Activated CD8-positive, alpha-beta memory T cell treated with anti-CD3 and anti-CD28 coated beads, Interleukin-2, amount 50 U/mL, for 4 hours (primary cell): ENCODE measurements at places on chromosomes 2 and 18.

DNA sequence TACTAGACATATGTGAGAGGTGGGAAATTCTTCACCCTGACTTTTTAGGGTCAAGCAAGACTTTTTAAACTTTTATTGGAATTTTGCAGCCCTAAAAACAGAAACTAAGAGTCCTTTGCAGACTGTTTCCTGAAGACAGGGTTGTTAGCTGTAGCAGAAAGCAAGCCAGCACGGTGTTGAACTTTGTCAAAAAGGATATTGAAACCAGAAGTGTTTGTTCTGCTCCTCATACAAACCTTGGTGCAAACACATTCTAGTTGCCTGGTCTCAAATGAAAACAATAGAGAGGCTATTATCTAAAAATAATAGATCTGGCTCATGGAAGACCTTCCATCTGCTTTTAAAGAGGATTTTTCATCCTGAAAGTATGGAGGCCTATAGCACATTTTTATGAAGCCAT is 65.8 kb upstream of the IGFBP5 start:
- DNase-seq, result no peak

DNA sequence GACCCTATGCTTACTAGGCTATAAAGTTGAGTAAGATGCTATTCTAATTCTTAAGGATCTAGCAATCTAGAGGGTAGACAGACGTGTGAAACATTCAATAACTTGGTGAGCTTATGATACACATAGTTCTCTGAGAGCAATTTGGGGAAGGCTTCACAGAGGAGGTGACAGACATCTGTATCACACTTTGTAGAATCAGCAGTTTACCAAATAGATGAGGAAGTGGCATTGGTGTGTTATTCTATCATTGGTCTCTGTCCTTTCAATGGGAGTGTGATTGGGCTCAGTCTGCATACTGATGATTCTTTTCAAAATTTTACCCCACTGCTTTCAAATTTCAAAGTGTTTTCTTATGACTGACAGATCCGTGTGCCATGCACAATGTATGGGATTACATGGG is 47.0 kb upstream of the TMEM178A start:
- DNase-seq, result no peak

GRCh38 chr2:218023636-218024035 is 20.8 kb upstream of the TNS1 start:
- no peak for DNase-seq

DNA sequence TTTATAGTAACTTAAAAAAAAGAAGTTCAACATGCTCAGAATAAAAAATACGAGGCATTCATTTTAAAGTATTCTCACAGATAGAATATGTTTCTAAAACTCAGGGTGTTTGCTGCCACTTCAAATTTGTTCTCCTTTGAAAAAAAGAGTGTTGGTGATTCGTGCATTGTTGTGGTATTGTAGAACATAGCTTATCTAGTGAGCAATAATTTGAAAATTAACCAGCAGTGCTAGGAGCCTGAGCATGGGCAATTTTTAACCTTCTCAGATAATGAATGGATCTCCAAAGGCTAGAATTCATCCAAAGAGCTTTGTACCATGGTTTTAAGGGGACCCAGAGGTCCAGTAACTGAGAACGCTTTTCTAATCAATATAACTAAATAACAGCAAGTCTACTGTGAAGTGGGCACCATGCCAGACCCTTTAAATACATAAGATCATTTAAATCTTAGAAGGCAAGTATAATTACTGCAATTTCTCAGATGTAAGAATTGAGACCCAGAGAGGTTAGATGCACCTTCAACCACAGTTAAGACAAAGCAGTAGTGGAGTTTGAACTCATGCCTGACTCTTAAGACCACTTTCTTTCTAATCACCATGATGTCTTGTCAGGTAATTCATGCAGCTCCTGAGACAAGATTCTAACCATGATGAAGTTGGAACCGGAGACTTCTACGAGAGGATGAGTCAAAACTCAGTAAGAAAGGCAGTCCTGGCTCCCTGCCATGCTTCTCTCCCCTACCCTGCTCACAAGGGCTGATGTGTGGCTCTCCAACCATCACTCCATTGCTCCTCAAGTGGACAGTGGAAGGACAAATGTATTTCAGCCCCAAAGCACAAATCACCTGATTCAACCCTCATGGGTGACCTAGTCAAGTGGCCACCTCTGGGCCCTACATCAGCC is 3.4 kb downstream of the CYRIA start:
- no peak for DNase-seq

GRCh38 chr2:176380341-176380740 is 111.1 kb downstream of the MTX2 start:
- DNase-seq, result no peak

GRCh38 chr2:30708491-30709290 is 98.6 kb downstream of the CAPN13 start:
- no peak for DNase-seq

- no peak for DNase-seq
These were observed 15.9 kb upstream of the TRIM43 start for GRCh38 chr2:95575857-95576256.

- DNase-seq, result no peak
These were observed 1149.5 kb upstream of the FANCL start for GRCh38 chr2:59390581-59390980.

DNA sequence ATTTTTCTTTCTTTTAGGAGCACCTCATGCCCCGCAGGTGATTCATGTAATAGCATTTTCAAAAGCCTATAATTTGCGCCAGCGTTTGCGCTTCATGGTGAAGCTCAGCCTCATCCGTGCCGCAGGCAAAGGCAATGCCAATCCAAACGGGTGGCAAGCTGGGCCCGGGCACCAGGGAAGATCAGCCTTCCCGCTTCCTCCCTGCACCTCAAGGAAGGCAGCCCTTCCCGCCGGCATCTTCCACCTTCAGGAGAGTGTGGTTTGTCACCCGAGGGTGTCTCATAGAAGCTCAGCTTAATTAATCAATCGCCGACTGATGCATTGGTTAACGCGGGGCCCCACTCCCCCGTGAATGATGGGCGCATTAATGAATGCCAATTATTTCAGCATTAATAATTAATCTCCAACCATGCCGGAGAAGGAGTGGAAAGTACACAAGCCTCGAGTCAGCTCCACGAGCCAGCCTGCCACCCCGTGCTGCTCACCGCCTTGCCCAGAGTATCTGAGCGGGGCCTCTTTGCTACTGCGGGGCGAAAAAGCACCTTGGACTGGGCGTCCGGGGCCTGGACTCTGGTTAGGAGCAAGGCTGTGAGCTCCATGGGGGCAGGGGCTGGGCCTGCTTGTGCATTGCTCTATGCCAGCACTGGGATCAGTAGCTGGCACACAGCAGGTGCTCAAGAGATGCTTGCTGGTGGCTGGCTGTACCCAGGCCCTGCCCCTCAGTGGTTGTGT is 13.0 kb downstream of the INHBB start:
- DNase-seq, result no peak

GRCh38 chr2:120791962-120792297 is 56.3 kb downstream of the GLI2 start:
- DNase-seq, result no peak

GRCh38 chr2:20604401-20604911 is 46.4 kb downstream of the HS1BP3 start:
- no peak for DNase-seq

GRCh38 chr2:219648176-219648575 is 20.7 kb downstream of the SLC4A3 start:
- DNase-seq, result no peak

DNA sequence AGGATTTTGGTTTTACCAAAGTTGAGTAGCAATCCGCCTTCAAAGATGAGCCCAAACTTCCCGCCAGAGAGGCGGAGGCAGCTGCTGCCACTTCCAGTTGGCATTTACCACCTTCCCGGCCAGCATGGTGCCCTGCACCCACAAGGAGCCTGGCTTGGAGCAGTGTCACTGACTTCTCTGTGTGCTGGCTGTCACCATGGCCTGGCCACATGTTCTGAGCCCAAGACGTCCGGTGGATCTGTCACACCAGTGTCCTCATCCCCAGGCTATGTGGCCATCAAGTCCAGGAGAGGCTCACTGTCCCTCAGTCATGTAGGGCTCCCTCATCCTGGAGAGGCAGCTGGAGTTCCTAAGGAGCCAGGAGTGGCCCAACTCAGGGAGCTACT is 100.6 kb downstream of the ACKR3 start:
- no peak for DNase-seq

DNA sequence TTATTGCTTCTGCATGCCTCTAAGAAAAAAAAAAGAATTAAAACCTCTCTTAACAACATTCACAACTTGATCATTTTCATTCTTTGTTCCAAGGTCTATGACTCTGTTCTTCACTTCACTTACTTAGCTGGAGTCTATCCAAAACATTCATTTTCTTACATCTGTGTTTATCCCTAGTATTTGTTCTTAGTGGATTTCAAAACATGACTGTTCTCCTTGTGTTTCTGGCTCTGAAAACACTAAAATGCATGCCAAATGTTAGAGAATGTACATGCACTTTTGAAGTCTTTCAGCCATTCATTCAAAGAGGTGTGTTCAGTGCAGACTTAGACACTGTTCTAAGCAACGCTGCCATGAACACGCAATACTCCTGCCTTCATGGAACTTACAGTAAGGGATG is 138.8 kb downstream of the CNTNAP5 start:
- no peak for DNase-seq

DNA sequence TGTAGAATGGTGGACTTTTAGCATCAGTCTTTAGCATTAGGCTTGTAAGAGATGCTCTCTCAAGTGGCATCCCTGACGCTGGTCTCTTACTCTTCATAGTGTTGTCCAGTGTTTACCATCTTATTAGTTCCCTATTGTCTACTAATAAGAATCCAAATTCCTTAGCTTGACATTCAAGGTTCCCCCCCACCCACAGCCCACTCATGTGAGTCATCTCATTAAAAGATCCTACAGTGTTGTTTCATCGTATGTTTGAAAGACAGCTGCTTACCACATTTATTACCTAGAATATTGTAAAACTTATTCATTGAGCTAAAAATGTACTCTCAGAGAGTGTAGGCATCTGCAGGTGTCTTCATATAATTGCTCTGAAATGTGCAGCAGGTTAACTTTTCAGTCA is 28.5 kb downstream of the EIF5B start:
- DNase-seq, result no peak

- DNase-seq, result no peak
These were observed 22.5 kb upstream of the SIGLEC15 start for GRCh38 chr18:45802814-45803492.

DNA sequence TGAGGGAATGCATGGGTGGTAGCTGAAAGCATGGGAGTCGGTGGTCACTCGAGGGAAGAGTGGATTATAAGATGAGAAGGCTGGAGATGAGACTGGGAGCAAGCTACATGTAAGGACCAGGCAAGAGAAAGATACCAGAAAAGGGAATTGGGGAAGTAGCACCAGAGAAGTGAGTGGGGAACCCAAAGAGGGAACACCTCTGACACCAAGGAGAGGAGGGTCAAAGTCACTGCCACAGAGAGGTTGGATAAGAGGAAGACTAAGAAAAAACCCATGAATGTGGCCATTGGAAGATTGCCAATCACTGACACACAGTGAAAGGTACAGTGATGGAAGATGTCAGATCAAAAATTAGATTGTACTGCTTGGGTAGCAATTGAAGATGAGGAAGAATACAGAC is 473.9 kb downstream of the BCL11A start:
- no peak for DNase-seq

DNA sequence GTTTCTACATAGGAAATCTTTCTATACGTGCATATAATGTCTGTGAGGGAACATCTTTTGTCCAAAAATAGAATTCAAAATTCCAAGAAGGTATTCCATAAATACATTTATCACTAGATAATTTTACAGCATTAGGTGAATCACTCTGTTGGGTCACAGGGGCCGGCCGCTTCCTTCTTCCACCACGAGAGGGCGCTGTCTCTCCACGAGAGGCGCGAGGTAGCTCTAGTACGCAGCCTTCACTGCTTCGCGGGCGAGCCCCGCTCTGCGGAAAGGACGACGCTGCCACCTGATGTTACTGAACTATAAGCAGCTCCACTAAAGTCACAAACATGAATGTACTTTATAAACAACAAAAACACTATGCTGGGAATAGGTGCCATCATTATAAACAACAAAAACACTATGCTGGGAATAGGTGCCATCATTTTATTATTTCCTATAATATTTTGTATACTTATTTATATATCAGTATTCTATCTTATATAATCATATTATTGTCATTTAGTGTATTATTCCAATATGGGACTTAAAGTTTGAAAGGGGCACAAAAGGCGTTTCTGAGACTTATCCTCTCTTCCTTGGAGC is 69.4 kb upstream of the REV1 start:
- DNase-seq, result peak; percentile 87

DNA sequence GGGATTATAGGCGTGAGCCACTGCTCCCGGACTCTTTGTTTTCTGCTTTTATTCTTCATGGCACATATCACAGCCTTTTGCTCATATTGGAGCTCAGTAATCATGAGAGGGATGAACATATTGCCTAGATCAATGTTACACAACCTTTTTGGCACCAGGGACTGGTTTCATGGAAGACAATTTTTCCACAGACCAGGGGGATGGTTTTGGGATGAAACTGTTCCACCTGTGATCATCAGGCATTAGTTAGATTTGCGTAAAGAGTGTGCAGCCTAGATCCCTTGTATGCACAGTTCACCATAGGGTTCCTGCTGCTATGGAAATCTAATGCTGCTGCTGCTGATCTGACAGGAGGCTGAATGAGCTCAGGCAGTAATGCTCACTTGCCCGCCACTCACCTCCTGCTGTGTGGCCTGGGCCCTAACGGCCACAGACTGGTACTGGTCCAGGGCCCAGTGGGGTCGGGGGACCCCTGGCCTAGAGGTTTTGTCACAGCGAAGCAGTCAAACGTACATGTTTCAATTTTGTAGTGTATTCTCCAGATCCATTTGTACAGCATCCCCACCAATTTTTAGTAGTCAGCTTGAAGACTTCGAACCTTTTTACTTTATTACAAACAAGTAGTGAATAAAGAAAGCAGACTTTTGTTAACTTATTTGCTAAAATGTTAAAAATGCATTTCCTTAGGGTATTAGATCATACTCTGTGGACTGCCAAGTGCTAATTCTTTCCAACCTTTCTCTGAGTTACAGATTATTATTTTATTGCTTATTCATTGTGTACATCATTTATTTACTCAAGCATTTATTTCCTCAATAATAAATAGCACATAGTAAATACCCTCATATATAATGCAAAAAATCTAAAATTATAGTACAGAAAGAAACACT is 6.2 kb downstream of the DAW1 start:
- no peak for DNase-seq

- peak; percentile 27 for DNase-seq
These were observed 50.6 kb upstream of the STAT1 start for GRCh38 chr2:191064590-191064989.

GRCh38 chr2:104969564-104969963 is 68.3 kb upstream of the MRPS9 start:
- DNase-seq, result no peak
